CD4-positive, alpha-beta T cell treated with Interleukin-12 subunit alpha and Interleukin-12 subunit beta, for 1 hour (primary cell): ENCODE measurements at places on chromosomes 1 and 21.

- DNase-seq = no peak
Measured at GRCh38 chr1:23483321-23484252, at the start of gene ASAP3. Gene ASAP3 (minus strand): TSS chr1:23484179. CDS start chr1:23484133, 46 bp downstream.

- no peak for DNase-seq
Measured at GRCh38 chr1:159831412-159832141, 4.9 kb downstream of the SLAMF8 start.

DNA sequence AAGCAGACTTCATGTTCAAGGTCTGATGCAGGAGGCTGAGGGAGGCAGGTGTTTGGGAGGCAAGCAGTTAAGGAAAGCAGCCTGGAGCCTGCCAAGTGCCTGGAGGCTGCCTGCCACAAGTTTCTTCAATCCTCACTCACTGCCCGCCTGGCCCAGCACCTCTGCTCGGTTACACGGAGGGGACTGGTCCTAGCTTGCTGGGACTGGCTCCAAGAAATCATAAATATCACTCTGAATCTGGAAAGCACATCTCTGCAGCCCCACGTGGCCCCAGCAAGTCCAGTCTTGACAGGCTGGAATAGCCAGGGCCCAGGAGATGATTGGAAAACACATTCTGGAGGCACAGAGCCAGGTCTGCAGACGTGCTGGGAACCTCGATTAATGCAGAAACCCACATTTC is 83.9 kb downstream of the BCAR3 start:
- DNase-seq = no peak

- DNase-seq = no peak
Measured at GRCh38 chr1:52534928-52535764, 17.7 kb downstream of the TUT4 start.

- peak; percentile 8 for DNase-seq
Measured at GRCh38 chr1:177945943-177946650, 23.8 kb downstream of the SEC16B start.

- DNase-seq = no peak
Measured at GRCh38 chr1:152127673-152128072, 12.4 kb upstream of the TCHH start.

DNA sequence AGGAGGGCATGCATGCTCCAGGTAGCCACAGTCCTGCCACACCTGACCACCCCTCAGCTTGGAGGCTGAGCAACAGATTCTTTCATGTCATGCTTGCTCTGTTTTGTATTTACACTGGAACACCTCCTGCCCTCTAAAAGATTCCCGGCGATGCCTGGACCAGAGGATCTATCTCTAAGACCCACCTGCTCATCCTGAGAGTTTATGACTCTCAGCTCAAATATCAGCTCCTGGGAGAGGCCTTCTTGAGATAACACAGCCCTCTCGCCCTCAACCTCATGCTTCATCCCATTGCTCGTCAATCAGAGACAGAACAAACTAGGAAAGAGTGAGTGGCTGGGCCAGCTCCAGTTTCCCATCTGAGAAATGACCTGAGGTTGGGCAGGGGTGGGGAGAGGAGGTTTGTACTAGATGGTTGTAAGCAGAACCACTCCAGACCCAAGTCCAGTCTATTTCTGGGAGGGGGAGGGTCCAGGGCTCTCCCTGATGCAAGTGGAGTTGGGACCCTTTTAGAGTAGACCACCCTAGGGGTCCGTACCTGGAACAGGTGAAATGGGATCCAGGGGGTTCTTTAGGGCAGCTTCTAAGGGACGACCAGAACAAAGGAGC is 524.5 kb downstream of the MATN1 start:
- no peak for DNase-seq

GRCh38 chr1:218817691-218818465 is 355.8 kb upstream of the LYPLAL1 start:
- DNase-seq = no peak

- no peak for DNase-seq
Measured at GRCh38 chr1:111347026-111347425, 56.4 kb downstream of the CHIA start.

DNA sequence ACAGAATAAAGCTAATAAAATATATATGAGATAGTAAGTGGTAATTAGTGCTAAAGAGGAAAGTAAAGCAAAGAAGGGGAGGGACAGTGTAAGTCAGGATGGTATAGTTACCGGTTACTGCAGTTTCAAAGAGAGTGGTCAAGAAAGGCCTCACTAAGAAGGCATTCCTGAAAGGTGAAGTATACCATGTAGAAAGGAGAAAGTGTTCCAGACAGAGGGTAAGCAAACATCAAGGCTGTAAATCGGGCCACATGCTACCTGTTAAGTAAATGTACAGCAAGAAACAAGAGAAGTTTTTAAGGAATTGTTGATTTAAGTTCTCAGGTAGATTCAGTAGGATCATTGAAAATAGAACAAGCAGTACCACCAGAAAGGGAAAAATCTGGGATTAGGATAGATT is 9.7 kb downstream of the DESI2 start:
- no peak for DNase-seq
